ENCODE measurements at places on chromosomes 16 and 17. TPM values are rescaled to one million over a fixed set of nuclear protein-coding genes. Genes with fewer than 3 reads are reported as not detected.
A peak's percentile ranks its signal among the peaks of the same experiment; 100 is the strongest.

DNA sequence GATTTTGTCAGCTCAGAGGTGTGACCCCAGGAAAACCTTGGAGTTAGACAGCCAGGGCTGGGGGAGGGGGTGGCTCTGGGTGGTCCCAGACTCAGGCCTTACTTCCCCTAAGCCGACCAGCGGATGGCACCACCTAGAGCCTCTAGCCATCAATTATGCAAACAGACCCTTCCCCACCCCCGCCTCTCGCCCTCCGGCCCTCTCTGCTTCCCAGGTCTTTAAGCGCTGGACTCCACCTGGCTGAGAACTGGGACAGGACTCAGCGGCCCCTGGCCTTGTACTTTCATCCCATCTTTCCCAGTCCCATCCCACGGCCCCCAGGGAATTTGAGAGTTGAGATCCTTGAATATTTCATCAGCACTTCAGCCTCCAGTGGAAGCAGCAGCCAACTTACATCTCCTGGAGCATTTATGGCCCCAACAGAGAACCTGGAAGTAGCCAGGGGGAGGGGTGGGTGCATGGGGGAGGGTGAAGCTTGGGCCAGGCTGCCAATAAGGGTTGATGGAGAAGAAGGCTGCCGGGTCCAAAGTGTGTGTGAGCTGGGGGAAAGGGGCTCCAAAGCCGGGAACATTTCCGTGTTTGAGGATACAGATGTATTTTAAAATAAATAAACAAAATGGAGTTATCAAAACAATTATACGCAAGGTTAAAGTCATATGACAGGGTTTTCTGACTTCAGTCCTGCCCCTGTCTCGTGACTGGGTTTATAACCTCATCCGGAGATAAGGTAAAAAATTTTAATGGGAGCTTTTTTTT lies 7.5 kb upstream of the JUP start:
- no peak for DNase-seq

GRCh38 chr16:10501016-10501607 lies 79.3 kb downstream of the EMP2 start:
- no peak for DNase-seq

DNA sequence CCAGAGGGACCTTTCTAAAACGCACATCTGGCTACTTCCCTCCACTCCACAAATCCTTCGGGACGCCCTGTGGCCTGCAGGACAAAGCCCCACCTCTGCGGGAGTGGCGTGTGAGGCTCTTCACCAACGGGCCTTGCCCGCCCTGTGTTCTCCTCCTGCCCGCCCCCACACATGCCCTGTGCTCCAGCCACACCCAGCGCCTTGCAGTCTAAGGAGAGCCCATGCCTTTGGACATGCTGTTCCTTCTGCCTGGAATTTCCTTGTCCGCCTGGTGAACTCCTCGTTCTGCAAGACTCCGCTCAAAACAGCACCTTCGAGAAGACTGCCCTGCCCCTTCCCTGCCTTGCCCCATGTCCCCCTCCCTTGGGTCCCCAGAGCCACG lies 7.4 kb downstream of the ELOB start:
- no peak for DNase-seq

DNA sequence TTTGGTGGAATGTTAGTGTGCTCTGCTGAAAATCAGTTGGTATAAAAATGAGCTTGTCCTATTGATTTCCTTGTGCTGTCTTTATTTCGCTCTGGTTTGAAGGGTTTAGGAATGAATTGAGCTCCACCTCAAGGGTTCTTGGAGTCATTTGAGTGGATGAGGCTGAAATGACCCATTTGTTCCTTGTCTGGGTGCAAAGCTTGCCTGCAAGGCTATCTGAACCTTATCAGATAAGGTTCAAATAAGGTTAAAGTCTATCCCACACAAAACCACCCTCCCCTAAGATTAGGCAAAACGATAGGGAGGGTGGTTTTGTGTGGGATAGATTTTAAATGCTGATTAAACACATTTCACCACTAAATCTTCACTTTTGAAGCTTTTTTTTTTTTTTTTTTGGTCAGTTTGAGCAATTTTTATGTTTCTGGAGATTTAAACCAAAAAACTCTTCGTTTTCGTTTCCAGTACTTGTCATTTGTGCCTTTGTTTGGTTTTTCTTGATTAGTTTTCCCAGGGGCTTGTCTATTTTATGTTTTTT lies 62.7 kb downstream of the ARHGAP44 start:
- no peak for DNase-seq

DNA sequence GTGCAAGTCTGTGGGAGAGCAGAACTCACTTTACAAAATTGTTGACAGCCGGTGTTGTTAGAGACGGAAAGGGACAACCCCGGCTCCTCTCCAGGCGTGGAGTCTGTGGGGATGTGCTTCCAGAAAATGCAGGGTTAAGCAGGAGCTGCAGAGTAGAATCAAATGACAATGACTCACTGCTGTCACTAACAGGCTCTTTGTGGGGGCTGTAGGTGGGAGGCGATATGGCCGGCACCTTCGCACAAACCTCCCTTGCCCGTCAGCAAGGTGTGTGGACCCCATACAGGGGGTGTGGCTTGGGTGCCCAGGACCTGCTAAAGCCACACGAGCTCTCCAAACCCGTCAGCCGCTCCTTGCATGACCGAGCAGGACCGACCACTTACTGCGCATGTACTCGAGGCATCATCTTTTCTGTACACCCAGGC lies 5.8 kb downstream of the PDK2 start:
- DNase-seq, result no peak

DNA sequence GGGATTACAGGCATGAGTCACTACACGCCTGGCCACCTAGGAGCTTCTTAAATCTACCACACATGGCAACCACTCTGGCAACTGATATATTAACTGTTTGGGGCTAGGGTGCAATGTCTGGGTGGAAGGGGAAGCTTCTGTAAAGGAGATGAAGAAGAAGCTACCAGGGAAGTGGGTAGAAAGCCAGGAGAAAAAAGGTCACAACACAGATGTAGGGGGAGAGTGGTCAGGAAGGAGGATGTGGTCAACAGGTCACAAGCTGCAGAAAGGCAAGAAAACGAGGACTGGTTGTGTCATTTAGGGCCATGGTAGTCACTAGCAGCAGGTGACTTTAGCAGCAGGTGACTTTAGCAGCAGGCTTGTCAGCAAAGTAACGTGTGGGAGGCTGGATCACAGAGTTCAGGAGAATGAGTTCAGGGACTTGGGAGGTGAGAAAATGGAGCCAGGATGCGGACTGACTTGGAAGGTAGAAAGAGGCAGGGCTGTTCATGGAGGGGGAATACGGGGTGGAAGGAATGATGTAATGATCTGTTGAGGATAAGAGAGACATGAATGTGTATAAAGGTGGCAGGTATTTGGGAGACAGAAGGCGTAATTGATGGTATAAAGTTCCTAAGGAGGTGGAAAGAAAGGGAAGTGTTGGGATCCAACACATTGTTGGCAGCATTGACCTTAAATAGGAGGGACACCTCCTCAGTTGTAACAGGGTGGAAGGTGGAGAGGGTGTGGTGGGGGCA lies 16.3 kb upstream of the WFIKKN2 start:
- DNase-seq, result no peak

GRCh38 chr16:23901178-23902033 lies 65.6 kb downstream of the PRKCB start:
- DNase-seq, result no peak

- DNase-seq, result no peak
These were observed 37.5 kb upstream of the CCR7 start for GRCh38 chr17:40602445-40603443.

GRCh38 chr16:58515871-58516767 lies 802 bp downstream of the SETD6 start:
- no peak for DNase-seq

DNA sequence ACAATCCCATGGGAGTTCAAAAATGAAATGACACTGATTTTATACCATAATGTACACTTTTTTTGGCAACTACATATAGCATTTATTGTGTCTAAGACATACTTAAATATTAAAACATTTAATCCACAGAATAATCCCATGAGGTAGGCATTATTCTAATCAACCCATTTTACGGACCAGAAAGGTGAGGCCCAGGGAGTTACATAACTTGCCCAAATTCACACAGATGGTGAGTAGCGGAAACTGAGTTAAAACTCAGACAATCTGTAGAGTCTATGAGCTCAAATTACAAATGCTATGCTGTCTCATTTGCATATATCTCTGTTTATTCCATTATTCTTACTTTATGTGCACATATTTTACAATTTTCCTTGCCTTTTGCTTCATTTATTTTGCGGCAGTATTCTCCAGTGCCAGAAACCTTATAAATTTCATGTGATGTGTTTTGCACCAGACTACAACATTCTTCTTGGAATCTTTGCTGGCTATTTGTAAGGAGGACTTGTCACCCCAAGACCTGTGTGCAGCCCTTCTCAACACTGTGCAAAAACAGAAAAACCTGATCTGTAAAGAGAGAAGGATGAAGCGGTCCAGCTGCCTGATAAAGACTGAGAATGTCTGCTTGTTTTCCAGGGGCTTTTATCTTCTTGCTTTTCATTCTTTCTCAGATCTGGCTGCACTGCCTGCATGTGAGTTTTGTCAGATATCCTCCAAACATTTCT lies 2.3 kb upstream of the ABCA9 start:
- DNase-seq, result no peak

DNA sequence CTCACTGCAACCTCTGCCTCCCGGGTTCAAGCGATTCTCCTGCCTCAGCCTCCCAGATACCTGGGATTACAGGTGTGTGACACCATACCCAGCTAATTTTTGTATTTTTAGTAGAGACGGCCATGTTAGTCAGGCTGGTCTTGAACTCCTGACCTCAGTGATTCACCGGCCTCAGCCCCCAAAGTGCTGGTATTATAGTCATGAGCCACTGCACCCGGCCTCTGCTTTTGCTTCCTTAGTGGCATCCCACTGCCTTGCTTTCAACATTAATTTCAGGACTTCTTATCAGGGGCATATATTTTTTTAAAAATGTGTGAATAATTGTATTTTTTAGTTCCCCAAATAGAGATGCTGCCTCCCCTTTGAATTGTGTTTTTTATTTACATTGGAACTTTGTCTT lies 98.8 kb downstream of the SYCE1L start:
- DNase-seq, result no peak

DNA sequence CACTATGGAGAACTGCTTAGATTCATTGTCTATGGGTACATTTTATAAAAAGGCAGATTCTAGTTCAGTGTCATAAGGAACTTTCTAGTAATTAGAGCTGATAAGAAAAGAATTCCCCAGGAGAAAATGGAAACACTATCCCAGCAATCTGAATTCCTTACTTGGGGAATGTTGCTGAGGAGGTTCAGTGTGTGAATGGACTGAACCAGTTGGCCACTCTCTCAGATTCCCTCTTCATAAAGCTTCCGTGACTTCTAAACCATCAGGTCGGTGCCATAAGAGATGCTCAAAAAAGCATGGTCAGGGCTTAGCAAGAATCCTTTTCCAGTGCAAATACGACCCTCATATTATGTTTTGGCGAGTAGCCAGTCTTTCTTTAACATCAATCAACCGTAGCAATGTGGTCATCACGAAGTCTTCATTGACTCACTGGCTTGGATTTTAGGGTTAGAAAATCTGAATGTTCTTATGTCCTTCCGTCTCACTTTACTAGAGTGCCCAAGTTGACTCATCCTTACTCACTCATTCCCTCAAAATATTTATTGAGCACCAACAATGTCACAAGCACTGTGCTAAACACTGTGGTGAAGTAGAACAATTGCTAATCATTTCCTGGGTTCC lies 102.7 kb upstream of the HLF start:
- no peak for DNase-seq

- peak; percentile 82 for DNase-seq
These were observed 660 bp upstream of the PRRT2 start for GRCh38 chr16:29811170-29811895.

DNA sequence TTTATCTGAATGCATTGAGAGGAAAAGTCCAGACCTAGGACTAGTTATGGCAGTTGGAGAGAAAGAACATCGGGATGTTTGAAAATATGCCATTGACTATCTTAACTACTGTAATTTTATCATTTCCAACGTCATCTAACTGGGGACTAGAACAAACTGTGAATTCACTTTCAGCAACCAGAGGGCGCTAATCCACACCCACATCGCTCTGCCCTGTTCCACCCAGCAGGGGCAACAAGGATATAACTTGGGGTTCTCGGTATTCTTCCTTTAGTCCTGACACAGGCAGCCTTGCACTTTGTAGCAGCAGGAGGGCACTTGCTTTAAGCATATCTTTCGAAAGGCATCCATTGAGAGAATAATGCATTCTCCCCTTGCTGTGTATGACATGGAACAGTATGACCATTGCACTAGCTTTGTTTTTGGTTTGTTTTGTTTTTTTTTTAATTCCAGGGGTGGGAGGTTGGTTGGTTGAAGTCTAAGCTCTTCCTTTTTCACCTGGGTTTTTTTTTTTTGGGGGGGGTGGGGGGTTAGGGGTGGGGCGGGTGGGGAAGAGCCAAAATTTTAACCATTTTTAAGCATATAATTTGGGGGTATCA lies 31.5 kb downstream of the SIAH1 start:
- DNase-seq, result peak; percentile 24

DNA sequence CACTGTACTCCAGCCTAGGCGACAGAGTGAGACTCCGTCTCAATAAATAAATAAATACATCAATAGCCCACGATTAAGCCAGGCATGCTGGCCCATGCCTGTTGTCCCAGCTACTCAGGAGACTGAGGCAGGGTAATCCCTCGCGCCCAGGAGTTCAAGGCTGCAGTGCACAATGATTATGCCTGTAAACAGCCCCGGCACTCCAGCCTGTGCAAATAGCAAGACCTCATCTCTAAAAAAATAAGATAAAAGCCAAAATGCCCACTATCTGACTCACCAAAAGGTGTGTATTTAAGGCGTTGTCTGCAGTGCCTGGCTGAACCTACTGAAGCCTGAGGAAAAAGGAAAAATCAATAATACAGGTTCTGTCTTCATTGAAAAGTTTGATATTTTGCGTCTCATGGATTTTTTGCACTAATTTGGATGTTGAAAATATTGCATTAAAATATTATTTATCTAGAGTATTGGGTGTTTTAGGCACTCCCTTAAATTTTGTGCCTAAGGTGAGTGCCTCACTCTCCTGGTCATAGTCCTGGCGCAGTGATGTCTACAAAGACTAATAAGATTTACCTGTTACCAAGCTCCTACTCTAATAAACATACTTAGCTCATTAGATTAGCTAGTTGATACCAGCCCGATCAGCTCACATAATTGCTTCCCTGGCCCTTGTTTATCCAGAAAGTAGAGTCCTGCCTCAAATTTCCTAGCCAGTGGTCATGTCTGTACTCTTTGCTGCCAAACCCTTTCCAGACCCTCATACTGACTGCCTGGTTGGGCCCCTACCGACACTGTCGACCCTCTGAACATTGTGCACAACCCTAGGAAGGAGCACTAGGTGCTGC lies 24.7 kb upstream of the TOB1 start:
- no peak for DNase-seq

MYH1 gene
- total RNA-seq, result not detected

CCL2 gene
- total RNA-seq, result 513 TPM

GNAO1 gene
- total RNA-seq, result 33.4 TPM

GP2 gene
- 5.8 TPM for total RNA-seq

CFAP97D1 gene
- total RNA-seq, result not detected

ESRP2 gene
- total RNA-seq, result 27.0 TPM

OTOP3 gene
- not detected for total RNA-seq

ARHGAP44 gene
- 0.80 TPM for total RNA-seq
